ENCODE measurements at places on chromosomes 4 and X.

GRCh38 chr4:40196724-40197281 lies at the start of gene RHOH:
Gene RHOH, plus strand, starts transcription at chr4:40197031. Its CDS starts 46,356 bp downstream, at chr4:40243387.
- no peak for DNase-seq

DNA sequence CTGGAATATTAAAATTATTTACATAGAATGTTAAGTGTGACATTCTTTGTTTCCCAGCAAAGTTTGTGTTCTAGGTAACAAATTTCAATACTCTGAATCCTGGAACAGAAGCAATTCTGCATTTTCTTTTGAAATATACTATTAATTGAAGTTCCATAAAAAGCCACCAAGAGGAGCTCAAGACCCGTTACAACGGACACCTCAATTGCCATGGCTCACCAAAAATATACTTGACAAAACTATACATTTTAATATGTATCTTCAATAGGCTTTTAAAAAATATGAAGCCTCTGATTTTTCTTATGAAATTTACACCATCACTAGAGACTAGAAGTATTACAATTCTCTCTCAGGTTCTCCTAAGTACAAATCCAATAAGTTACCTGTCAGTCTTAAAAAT lies 111.4 kb downstream of the NYX start:
- DNase-seq = no peak

DNA sequence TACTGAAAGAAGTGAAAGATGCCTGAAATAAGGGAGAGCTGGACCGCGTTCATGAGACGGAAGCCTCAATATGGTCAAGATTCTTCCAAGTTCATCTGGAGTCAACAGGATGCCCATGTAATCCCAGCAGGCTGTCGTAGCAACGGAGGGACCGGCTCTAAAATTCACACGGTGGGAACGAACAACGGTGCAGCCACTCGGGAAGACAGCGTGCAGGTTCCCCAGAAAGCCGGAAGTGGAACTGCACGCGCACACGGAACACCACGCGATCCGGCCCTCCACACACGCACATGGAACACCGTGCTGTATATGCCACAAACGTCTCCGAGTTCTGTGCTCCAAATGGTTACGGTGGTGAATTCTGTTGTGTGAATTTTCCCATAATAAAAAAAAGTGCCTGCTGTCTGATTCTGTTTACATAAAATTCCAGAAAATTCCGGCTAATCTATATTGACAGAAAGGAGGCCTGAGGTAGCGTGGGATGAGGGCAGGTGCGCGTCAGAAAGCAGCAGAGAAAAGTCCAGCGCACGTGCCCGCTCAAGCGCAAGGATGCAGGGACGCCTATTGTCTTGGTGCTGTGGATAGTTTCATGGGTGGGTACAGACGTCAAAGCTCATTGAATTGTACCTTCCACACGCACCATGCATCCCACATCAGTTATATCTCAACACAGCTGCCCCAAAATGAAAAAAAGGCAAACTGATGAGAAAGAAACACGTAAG lies 31.2 kb downstream of the PPP2R3B start:
- DNase-seq = no peak

DNA sequence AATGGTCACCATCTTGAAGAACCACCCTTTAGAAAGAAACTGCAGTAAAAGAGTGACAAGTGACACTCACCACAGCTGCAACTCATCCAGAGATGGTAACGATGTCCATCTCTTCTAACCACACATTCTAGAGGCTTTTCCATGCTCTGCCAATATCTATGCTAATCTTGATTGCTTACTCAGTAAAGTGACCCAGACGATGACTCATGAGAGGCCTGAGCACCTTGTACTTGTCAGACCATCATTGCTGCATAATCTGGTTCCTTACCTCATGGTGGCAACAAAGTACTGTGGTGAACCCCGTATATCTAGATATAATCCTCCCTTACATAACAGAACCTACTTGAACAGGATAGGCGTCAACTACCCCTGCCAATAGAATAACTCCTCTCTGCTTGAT lies 75.6 kb downstream of the CCNG2 start:
- DNase-seq = peak; percentile 49

DNA sequence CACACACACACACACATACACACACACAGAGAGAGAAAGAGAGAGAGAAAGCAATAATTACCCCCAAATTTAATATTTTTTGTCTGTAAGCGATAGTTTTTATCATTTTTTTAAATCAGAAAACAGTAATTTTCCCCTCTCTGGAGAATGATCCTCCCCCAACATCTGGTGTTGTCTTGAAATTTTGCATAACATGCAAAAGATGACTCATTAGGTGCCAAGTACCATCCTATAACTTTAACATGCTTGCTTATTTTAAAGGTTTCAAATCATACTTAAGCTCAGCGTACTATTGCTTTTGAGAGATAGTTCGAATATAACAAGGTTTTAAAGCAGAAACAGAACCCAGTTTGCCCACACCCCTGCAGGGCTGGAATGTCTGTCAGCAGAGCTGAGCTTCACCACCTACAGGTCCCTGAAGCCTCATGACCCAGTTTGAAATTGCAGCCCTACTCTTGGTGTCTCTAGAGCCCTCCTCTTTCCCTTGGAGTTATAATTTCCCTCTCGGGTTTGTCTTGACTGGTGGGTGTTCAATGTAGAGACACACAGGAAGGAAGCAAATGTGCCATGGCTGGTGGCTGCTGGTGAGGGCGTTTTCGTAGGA lies 175.0 kb upstream of the HS3ST1 start:
- no peak for DNase-seq

- DNase-seq = no peak
Measured at GRCh38 chr4:33911959-33912358, 2332.4 kb downstream of the ARAP2 start.

DNA sequence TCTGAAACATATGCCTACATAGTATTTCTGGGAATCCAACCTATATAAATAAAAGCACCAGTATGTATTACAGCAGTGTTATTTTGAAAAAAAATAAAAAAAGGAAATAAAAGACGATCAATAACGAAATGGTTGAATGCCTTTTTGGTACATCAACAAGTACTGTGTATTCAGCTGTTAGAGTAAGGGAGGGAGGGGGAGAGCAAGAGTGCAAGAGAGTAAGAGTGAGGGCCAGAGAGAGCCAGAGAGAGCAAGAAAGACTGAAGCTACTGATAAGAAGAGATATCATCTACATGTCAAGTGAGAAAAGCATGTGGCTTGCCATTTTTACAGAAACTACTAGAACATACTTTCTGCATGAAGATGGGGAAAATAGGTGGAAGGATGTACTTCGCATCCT lies 1.8 kb downstream of the SPIN4 start:
- no peak for DNase-seq

Measured in kidney epithelial cell (primary cell).